ENCODE measurements at places on chromosomes 4 and X. TPM values are rescaled to one million over a fixed set of nuclear protein-coding genes. Genes with fewer than 3 reads are reported as not detected.

SULT1E1 gene
- polyA plus RNA-seq = not detected

MAGEE2 gene
- not detected for polyA plus RNA-seq

ATP8A1 gene
- polyA plus RNA-seq = 10.2 TPM

UTP3 gene
- polyA plus RNA-seq = 11.3 TPM

H2BW2 gene
- polyA plus RNA-seq = not detected

MCF2 gene
- polyA plus RNA-seq = not detected

ARX gene
- polyA plus RNA-seq = not detected

LANCL3 gene
- polyA plus RNA-seq = not detected

CABS1 gene
- not detected for polyA plus RNA-seq

TMEM156 gene
- 37.0 TPM for polyA plus RNA-seq

GPR143 gene
- polyA plus RNA-seq = not detected

MAGEB5 gene
- polyA plus RNA-seq = not detected

HPRT1 gene
- 64.3 TPM for polyA plus RNA-seq

ASB9 gene
- 1.6 TPM for polyA plus RNA-seq

GPRASP2 gene
- 4.4 TPM for polyA plus RNA-seq

MGAT4D gene
- not detected for polyA plus RNA-seq

OSTC gene
- polyA plus RNA-seq = 89.2 TPM

NLGN3 gene
- polyA plus RNA-seq = 0.24 TPM

NFXL1 gene
- 10.9 TPM for polyA plus RNA-seq

OTUD6A gene
- polyA plus RNA-seq = not detected

CENPE gene
- 0.10 TPM for polyA plus RNA-seq

PCSK1N gene
- polyA plus RNA-seq = 7.9 TPM

TRMT44 gene
- polyA plus RNA-seq = 13.8 TPM

CCDC149 gene
- not detected for polyA plus RNA-seq

MECP2 gene
- 12.1 TPM for polyA plus RNA-seq

YY2 gene
- polyA plus RNA-seq = 0.66 TPM

GDPD2 gene
- not detected for polyA plus RNA-seq

NONO gene
- 184 TPM for polyA plus RNA-seq

DMRTC1B gene
- polyA plus RNA-seq = 2.7 TPM

KDR gene
- not detected for polyA plus RNA-seq

PAGE4 gene
- polyA plus RNA-seq = not detected

ASMT gene
- not detected for polyA plus RNA-seq

REELD1 gene
- polyA plus RNA-seq = 0.23 TPM

All from naive thymus-derived CD4-positive, alpha-beta T cell (primary cell).